Hematopoietic multipotent progenitor cell treated with erythropoietin and hydrocortisone succinate and interleukin-3 and kit ligand, for 6 days (in vitro differentiated cells): ENCODE measurements at places on chromosomes 13 and 19.

DNA sequence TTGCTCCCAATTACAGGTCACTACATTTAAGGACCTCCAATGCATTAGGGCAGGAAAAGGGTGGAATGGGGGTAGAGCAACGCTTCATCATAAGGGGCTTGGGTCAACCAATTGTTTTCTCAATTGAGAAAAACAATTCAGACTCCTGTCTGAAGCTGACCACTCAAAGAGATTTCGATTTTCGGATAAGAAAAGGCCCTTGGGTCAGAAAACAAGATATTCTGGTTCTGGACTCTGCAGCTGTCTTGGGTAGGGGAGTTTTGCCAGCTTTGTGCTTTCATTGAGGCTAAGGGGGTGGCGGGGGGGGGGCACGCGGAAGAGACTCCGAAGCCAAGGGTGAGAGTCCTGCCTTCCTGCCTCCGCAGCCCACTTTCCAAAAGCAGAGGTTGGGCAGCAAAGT is 4.8 kb upstream of the ZNF98 start:
- no peak for DNase-seq

DNA sequence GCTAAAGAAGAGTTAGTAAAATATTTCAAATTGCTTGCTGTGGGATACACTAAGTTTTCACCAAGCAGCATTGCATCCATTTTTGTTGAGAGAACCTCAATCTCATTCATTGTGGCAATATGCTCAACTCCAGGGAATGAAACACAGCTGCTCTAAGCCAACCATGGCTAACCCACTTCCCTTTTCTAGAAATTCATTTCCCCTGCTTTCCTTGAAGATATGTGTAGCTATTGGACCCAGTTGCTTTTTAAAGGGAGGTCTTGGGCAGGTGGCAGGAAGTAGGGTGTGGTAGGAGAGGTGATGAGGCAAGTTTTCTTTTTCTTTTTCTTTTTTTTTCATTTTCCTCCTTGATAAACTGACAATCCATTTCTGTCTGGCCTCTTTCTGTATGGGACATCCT is 452.2 kb downstream of the FGF14 start:
- no peak for DNase-seq

DNA sequence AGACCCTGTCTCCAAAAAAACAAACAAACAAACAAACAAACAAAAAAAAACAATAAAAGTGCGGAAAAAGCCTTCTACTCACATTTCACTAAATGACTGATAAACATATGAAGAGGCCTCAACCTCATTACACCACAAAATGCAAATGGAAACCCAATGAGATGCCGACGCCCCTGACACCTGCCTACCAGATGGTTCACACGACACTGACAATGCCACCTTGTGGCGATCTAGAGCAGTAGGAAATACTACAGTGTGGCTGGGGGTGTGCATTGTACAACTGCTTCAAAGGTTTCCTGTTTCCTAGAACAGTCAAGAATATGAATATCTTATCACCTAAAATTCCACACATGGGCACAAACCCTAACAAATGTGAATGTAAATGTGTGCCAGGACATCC is 14.0 kb downstream of the SCGB2B2 start:
- peak; percentile 53 for DNase-seq

DNA sequence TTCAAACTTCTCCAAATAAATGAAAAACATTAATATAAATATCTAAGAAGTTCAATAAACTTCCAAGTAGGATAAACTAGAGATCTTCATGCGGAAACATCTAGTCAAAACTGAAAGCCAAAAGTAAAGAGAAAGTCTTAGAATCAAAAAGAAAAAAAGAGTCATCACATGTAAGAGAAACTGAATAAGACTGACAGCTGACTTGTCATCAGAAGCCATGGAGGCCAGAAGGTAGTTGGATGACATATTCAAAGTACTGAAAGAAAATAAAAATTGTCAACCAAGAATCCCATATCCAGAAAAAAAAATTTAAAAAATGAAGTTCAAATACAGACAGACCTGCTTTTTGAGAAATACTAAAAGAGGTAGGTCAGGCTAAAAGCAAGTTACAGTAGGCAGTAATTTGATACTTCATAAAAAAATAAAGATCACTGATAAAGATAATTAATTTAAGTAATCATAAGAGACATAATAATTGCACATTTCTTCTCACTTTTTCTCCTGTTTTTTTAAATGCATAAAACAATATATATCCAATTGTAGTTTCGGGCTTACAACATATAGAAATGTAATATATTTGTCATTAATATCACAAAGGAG is 327.6 kb upstream of the PCDH9 start:
- peak; percentile 52 for DNase-seq

DNA sequence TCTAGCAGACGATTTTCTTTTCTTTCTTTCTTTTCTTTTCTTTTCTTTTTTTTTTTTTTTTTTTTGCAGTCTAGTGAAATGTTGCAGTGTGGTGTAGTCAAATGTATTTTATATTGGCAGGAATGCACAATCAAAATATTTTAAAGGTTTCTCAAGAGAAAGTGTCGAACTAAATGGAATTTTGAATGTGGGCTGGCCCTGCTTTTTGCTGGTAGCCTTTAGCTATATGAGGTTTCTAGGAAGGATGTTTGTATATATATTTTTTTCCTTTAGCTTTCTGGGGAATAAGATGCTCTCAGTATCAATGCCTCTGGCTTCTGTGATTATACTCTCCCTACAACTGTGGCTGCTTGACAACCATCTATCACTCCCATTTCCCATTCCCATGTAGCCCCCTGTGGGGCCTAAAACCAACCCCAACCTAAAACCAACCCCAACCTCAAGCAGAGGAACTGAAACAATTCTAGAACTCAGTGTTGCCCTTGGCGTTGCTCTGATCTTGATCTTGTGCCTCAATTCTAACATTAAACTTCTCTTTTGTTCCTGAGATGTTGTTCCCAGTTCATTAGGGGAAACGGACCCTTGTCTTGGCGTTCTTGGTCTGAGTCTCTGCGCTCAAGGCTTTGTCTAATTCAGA is 27.1 kb downstream of the CYSLTR2 start:
- DNase-seq: no peak

DNA sequence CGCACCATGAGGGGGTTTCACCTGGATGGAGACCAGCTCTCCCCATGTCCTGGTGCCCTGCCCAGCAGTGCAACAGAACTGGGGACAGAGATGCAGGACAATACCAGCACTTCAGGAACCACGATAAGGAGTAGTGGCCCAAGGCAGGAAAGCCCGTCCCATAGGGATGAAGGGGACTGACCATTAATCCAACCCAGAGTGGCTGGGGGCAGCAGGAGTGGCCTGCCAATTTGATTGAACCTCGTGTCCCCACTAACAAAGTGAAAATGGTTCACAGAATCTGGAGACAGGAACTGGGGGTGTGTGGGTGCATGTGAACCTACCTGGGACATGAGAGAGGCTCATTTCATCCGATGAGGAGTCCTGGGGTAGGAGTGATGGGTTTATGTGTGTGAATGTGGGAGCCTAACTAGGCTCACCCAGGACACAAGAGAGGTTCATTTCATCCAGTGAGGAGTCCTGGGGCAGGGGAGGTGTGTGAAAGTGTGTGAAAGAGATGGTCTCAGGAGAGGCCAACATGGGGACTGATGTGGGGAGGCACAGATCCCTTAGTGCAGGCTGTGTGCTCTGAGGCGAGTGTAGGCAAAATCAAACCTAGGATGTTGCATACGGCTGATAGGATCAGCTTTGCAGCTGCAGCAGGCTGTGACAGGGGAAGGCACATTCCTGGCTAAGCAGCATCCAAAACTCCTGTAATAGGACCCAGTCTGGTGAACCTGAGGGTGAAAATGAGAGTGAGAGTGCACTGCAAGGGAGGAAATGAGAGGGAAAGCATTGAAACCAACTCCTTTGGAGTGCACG is 98.2 kb downstream of the ZNF429 start:
- DNase-seq: peak; percentile 64

DNA sequence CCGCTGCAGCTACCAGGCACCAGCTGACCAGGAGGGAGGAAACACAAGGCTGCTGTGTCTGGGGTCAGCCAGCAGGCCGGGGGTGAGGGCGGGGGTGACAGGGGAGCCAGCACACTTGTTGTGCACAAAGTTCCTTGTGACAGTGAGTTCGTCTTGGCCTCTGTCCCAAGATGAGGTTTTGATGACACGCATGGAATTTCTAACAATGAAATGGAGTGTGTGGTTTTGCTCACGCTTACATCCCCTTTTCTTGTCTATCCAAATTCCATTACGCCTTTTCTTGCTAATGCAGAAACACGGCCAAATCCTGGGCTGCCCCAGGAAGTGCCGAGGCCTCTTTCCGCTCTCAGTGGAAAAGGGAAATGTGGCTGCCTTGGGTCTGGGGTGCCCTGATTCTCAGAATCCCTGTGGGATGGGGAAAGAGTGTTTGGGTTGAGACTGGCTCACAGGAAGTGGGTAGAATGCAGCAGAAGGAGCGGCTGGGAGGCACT is 73.8 kb downstream of the GADD45B start:
- peak; percentile 54 for DNase-seq

- peak; percentile 72 for DNase-seq
Observed at GRCh38 chr13:73754727-73755292, 379.4 kb downstream of the KLF12 start.
